NCI-H446 treated with DMSO at 0.1 percent for 48 hours (cell line): ENCODE measurements at places on chromosomes 16 and 17.

DNA sequence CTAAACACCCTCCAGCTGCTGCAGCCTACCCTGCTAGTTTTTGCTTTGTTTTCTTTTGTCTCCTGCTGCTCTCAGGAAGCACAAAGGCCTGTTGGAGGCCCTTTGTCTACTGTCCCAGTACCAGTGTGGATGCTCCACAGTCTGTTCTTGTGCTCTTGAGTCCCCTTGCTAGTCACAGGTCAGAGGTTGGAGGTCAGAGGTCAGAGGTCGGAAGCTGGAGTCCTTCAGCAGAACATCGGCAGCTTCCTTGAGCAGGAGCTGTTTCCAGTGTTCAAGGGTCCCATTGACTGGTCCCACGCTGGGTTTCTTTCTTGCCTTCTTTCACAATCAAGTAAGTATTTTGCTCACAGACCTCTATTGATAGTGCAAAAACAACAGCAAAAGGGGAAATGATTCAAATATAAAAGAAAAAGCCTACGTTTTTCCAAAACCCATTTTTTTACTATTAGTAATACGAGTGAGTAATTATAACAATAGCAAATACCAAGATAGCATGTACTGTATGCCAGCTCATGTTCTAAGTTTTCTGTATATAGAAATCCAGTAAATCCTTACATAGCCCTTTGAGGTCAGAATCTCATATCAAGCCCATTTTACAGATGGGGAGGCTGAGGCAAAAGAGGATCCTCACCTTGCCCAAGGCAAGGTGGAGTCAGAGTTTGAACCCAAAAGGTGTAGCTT, 10.9 kb upstream of the IL34 start:
- DNase-seq: no peak

- DNase-seq: no peak
These were observed 7.0 kb downstream of the CBLN1 start for GRCh38 chr16:49274591-49274990.

GRCh38 chr16:65172356-65172755, 50.5 kb upstream of the CDH11 start:
- no peak for DNase-seq

DNA sequence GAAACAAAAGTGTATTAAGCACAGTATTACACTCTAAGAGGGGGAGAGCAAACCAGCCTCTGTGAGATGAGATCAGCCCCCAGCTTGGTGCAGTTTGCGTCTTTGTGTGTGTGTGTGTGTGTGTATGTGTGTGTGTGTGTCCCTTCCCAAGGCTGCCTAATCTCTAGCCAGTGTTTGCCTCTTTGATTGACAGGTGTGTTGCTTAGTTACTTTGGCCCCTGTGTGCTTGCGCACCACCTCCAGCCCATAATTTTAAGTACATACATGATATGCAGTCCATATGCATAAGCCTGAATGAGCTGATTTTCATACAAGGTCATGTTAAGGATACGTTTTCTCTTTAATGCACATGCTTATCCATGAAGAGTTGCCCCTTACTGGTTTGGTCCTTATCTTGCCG, 2.1 kb upstream of the KRTAP3-2 start:
- no peak for DNase-seq

- DNase-seq: no peak
These were observed 59.4 kb downstream of the RTN4RL1 start for GRCh38 chr17:1965556-1966273.

- DNase-seq: peak; percentile 24
These were observed 19.3 kb downstream of the SOCS1 start for GRCh38 chr16:11236461-11237254.

DNA sequence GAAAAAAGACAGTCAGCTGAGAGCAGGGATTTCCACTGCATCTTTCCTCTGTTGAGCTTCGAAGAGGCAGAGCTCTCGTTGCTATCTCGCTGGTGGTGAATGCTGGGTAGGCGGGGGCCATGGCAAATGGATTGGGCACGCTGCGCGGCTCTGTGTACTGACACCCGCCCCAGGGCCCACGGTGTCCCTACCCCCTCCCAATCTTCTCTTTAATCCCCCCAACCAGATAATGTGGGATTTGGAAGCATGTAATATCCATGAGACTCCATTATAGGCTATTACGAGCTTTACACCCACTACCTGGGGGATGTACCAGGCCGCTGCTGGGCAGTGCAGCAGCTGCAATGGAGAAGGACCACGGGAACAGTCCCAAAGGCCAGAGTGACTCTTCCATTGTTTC, 8.3 kb downstream of the PIPOX start:
- no peak for DNase-seq

- no peak for DNase-seq
These were observed 43.4 kb upstream of the SLC38A10 start for GRCh38 chr17:81338274-81339190.

- DNase-seq: no peak
These were observed 181.7 kb downstream of the BANP start for GRCh38 chr16:88132836-88133506.

- no peak for DNase-seq
These were observed 15.0 kb upstream of the MYLK3 start for GRCh38 chr16:46763147-46763546.

DNA sequence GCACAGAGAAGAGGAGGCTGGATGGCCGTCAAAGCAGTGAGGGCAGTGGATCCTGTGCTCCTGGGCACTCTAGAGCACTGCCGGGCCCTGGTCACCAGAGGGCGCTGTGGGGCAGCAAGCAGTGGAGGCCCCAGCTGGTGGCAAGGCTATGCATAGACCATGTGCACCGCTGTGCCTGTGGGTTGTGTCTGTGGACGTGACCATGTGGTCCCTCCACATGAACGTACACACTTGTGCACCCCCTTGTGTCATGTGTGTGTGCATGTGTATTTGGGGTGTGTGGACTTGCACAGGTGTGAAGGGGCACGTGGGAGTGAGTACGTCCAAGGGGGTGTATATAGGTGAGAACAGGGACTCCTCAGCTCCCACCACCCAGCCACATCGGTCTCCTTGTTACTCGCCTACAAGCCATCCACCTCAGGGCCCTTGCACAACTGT, 4.4 kb upstream of the MAP2K3 start:
- peak; percentile 32 for DNase-seq

- no peak for DNase-seq
These were observed 149.9 kb downstream of the RGS9 start for GRCh38 chr17:65287040-65287439.

- DNase-seq: no peak
These were observed 51.5 kb downstream of the NTN1 start for GRCh38 chr17:9072696-9073339.

DNA sequence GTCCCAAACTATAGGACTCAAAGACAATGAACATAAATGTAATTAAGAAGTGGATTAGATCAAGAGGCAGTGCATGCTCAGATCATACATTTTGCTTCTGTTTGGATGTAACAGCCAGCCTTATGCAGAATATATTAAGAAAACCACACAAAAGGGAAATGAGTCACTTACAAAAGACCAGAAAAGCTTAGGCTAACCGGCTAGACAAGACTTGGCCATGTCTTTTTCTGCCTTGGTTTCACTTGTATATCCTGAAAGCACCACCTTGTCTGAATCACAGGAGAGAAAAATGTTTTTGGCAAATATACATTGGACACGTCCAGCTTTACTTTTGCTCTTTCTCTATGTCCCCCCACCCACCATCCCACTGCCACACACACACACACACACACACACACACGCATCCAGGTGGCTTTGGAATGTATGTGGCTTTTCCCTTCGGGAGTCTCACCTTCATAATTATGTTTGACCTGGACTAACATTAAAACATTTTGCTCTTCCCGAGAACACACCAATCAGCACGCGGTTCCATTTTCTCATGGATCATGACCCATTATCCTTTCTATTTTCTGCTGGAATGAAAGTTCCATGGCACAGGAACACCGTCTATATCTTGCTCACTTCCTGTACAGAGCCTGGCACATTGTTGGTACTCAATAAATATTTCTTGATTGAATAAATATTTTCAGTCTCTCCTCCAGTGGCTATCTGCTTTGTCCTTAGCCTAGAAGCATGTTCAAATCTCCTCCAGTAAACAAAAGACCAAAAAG, 64.6 kb downstream of the CDK5R1 start:
- no peak for DNase-seq

- no peak for DNase-seq
These were observed 23.5 kb downstream of the RDM1 start for GRCh38 chr17:35906926-35907637.

- no peak for DNase-seq
These were observed 174.9 kb downstream of the ZFHX3 start for GRCh38 chr16:72873044-72873443.

DNA sequence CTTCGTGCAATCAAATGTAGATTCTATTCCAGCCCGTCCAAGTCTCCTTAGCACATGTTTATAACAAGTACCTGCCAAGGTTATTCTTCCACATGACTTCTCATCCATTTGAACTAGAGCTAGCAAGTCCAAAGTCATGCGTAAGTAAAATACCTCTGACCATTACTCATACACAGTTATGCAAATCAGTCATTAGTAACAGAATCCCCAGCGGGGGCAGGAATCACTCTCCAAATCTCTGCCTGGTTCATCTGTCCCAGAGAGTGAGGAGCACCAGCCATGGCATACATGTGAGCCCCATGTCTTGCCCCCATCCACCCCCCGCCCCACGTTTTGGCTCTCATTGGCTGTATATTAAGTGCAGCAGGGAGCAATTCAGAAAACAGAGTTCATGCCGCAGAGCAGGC, 27.7 kb downstream of the SRL start:
- DNase-seq: peak; percentile 55

DNA sequence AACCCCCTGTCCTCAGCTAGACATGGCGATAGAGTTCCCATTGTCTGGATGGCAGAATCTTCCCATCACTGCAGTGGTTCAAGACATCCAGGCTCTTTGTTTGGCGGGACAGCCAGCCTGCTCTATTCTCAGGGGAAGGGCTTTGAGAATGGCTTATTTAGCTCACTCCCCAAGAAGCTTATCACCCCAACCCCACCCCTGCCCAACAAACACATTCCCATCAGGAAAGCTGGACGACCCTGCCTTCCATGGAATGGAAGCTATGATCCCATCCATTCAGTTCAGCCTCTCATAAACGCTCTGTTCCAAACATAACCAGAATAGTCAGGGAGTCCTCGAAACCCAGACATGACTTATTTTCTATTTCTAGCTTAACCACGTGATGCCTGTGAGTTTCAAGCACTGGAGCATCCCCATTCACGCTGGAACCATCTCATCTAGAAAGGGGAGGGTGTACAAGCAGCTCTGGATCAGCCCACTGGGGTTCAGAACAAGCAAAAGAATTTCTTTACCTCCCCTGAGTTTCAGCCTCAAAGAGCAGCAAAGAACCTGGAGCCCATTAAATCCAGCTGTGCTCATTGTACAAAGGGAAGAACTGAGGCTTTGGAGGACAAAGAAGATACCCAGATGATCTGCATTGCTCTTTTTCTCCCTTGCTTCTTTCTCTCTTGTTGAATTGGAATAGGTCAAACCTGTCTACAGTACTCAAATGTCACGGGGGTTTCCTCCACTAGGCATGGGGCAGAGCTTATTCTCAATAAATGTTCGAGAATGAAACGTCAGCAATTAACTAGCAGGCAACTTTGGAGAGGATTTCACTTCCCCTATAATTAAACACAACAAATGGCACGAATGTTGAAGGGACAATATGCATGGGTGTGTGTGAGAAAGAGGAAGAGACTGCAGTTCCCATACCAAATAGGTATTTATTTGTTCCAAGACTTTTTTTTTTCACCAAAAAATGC, 93.1 kb downstream of the XYLT1 start:
- no peak for DNase-seq

DNA sequence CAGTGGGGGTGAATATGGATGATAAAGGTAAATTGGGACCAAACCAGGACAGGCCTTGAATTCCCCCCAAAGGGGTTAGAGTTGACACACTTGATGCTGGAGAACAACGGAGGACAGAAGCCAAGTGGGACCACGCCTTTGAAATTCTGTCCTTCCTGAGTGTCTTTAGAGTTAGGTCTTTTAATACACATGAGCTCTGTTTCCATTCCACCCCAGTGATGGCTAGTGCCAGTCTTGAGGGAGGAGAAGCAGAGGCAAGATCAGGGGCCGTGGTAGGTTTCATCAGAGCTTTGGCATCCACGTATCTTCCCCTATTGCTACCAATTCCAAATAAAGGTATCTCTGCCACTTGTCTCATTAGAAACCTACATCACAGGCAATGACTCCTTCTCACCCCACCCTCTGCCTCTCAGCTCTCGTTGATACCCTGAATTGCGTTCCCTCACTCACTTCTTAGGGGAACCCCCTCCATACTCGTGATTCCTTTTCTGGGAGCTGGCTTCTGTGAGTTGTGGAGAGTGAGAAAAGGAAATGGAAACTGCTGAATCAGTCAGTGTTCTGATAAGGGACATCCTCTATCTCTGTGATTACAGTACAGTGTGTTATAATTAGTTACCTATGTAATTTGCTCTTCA, 2.4 kb upstream of the CCL3L1 start:
- DNase-seq: no peak

DNA sequence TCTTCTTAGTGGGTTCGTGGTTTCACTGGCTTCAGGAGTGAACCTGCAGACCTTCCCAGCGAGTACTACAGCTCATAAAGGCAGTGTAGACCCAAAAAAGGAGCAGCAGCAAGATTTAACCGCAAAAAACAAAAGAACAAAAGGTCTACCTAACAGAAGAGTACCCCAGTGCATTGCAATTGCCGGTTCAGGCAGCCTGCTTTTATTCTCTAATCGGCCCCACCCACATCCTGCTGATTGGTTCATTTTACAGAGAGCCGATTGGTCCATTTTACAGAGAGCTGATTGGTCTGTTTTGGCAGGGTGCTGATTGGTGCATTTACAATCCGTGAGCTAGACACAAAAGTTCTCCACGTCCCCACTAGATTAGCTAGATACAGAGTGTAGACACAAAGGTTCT, 2.0 kb upstream of the ARRB2 start:
- no peak for DNase-seq

DNA sequence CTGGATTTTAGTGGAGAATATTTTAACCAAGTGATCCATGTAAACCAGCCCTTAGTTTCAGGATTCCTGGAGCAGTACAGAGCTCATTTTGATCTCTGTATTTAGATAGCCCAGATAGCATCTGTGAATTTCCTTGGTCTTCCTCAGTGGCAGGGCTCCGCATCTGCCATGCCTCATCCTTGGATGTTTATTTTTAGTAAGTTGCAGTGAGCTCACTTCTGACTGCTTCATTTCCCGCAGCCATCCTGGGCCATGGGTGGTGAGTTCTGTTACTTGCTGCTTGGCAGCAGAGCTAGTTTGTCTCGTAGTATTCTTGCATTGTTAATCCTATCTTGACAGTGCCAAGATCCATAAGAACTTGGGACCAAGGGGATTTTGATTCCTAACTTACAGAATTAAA, 33.7 kb downstream of the IST1 start:
- DNase-seq: no peak
